ENCODE measurements at places on chromosomes 2 and 18.

DNA sequence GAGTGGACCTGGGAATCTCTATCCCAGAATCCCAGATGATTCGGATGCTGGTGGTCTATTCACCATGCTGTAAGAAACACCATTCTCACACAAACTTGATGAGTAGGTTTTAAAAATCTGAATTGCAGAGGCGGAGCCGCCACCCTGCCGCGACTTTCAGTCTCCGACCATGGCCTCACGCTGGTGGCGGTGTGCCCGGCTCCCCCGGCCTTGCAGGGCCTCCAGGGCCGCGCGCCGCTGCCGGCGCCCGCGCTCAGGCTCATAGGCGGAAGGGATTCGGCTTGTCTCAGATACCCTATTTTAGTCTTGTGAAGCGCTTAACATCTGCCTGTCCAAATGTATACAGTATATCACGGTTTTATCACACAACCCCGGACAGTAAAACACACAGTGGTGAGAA, 2.6 kb upstream of the PPM1B start:
- DNase-seq, result no peak

- DNase-seq, result no peak
These were observed 252.9 kb downstream of the CLIP4 start for GRCh38 chr2:29367986-29368658.

DNA sequence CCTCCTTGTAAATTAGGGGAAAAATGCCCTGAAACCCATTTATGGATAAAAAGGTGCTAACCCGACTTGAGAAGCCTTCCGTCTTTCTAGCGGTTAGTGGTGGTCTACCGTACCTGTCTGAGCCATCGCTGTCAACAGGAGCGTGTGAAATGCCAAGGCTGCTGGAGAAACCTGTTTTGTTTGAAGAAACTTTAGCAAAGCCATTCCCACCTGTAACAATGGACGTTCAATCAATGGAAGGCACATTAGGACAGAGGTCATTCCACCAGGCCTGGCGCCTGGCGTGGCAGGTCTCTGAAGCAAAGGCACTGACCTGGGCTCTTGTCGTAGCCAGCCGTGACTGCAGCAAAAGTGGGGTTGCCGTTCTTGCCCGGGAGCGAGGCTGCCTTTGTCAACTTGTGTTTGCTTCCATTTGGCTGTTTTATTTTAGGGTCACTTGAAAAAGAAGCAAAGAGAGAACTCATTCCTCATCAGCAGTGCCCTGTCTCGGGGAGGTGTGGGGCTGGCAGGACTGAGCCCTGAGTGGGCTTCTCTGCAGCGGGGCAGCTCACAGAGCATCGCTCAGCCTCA, 47.2 kb downstream of the ZAP70 start:
- DNase-seq, result no peak

DNA sequence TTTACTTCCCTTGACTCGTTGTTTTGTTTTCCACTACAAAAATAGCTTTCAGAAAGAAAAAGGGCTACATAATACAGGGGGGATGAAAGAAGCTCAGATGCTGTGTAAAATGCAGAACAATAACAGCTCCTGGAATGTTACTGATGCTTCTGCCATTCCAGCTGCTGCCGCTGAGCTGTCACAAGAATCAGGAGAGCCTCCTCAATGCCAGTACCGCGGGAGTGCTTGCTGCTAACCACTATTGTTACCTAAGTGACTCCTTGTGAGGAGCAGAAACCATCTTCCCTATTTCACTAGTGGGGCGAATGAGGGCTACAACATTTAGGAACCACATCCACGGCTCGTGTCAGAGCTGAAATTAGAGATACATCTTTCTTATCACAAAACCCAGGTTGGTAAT, 384.8 kb downstream of the GALR1 start:
- DNase-seq, result no peak

DNA sequence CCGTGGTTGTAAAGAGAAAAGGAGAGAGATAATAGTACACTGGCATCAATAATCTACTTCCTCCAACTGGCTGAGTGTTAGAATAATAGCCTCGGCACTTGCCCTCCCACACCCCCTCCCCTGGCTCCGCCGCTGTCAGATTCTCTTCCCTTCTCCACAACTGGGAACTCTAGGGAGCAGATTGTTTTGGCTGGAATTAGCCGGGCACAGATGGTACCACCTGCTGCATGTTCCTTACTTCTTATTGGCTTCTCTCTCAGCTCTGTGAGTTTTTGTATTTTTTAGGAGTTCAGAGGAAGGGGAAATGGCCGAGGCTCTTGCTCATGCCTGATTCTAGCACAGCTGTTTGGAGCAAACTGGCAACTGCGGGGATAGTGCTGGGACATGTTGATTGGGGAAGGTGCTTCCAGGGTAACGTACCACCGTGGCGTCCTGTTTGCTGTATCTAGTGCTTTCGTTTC, 140.0 kb downstream of the ZEB2 start:
- no peak for DNase-seq

DNA sequence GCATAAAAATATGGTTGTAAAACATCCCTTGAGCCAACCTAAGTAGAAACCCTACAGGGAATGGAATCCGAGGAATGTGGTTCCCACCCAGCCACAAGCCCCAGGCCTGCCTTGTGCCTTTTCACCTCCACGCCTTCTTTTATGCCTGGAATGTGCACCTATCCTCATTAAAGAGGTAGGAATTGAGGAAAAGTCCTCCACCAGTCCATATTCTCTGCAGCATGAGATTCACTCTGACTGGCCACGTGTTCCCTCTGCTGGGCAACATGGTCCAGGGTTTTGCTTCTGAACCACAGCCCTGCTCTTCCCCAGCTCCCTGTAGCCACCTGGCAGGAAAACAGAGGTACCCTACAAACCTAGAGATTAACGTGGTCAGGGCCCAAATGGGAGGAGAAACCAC, 787.9 kb upstream of the RAB6C start:
- no peak for DNase-seq

GRCh38 chr2:222319586-222320435, 21.0 kb upstream of the PAX3 start:
- DNase-seq, result no peak

DNA sequence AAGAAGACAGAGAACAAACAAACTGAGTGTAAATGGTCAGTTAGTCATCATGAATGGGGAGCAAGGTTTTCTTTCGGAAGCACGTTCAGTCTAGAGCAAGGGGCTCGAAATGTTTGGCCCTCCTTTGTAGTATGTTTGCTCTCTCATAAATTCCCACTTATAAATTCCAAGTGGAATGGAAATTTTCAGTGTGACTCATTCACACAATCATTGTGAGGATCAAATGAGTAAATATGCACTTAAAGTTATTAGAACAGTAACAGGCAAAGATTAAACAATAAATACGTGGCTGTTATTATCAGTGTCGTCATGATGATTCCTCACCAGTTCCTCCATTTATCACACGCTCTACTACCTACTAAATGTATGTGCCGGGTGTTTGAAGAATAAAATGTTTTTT, 10.5 kb downstream of the CNGA3 start:
- no peak for DNase-seq

GRCh38 chr18:25077038-25077943, 274.7 kb downstream of the ZNF521 start:
- DNase-seq, result no peak

DNA sequence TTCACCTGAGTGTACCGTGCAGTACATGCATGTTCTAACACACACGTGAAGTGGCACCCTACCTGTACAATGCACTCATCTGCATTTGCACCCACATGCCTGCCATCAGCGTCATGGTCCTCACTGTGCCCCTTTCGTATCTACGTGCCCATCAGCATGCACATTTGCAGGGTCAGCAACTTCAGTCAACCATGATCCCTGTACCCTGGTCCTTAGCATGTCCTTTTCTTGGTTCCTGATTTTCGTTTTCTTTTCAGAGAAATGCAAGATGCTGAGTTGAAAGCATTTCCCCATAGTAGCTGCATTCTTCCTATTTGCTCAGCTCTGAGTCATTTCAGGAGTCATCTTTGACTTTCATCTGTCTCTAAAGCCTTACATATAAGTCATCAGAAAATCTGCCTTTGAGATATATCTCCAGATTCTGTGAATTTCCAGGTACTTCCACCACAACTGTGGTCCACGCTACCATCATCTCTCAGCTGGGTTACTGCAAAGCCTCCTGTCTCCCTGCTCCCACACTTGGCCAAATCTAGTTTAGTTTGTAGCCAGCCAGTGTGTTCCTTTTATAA, 14.7 kb upstream of the PUM2 start:
- no peak for DNase-seq

DNA sequence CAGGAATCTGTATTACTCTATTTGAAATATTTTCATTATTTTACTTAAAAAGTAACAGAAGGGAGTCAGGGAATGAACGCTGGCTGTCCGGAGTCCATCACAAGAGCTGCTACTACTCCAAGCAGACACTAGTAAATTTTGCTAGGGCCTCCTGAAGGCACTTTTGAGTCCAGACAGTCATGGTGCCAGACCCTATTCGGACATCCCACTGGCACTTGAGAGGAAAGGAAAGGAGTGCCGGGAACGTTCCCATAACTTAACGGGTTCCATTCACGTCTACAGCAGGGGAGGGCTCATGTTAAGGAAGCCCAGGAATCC, 563 bp upstream of the GMCL1 start:
- DNase-seq, result no peak

DNA sequence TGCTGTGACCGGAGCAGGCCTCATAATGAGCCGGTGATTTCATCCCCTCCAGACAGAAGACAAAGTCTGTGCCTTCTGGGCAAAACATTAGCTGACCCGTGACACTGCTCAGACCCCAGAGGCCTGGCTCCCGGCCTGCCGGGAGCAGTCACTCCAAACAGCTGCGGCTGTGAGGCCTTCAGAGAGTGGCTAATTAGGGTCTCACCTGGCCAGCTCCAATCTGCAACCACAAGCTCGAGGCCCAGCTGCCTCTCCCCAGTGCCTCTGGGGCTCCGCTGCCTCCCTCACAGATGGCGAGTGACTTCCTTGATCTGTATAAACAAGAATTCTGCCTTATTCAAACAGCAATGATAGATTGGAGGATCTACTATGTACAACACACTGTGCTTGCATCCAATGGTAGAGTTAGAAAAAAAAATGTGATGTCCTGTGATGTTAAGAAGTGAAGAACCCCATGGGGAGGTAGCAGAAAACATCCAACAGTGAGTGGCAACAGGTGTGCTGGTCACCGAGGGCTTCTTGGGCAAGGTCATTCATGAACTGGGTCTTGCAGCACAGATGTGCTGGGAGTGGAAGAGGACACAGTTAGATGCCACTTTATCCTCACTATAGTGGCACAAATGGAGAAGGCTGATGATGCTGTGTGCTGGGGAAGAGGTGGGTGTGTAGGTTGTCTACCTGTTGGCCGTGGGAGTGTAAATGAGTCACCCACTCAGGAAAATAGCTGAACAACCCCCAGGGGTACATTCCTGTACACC, 98.2 kb upstream of the ASAP2 start:
- DNase-seq, result no peak

DNA sequence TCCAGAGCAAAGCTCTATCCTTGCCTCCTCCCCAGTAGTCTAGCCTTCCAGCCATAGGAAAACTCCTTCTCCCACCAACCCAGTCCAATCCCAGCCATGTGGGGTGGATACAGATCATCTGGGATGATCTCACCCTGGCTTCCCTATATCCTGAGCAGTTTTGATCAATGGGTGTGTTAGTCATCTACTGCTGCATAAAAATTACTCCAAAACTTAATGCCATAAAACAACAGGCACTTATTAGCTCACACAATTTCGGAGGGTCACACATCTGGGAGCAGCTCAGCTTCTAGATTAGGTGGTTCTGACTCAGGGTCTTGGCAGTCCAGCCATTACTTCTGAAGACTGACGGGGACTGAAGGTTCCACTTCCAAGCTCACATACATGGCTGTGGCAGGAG, 190.4 kb downstream of the SPP2 start:
- no peak for DNase-seq

DNA sequence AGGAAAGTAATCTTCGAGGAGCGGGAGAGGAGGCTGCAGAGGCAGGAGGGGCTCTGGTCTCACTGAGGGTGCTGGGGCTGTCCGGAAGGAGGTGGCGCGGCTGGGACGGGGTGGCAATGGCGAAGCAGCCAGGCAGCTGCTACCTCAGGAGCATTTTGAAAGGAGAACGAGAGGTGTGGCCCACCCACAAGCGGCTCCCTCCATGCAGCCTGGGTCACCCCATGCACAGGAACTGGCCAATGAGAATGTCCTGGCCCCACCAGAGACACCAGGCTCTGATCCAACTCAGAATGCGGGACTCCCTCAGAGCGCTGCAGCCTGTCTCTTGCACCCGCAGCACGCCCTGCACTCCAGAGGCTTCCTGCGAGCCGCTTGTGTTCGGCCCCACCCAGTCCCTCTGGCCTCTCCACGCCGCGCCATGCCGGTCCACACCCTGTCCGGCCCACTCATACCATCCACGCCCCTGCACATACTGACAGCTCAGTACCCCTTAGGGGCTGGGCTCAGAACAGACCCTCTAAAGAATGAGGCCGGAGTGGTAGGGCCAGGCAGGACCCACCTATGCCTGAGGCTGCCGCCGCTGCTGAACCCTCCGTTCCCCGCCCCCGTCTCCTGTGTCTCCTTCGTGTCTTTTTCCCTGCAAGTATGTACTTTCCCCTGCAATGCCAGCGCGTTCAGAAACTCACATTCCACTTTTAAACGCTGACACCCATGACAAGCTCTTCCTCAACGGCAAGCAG, 6.4 kb upstream of the BOK start:
- DNase-seq, result no peak

- DNase-seq, result peak; percentile 32
These were observed 784.8 kb upstream of the CDH2 start for GRCh38 chr18:28961669-28962228.

All from hematopoietic multipotent progenitor cell treated with erythropoietin and hydrocortisone succinate and interleukin-3 and kit ligand, for 8 days (in vitro differentiated cells).